ENCODE measurements at places on chromosomes 2 and 18.

DNA sequence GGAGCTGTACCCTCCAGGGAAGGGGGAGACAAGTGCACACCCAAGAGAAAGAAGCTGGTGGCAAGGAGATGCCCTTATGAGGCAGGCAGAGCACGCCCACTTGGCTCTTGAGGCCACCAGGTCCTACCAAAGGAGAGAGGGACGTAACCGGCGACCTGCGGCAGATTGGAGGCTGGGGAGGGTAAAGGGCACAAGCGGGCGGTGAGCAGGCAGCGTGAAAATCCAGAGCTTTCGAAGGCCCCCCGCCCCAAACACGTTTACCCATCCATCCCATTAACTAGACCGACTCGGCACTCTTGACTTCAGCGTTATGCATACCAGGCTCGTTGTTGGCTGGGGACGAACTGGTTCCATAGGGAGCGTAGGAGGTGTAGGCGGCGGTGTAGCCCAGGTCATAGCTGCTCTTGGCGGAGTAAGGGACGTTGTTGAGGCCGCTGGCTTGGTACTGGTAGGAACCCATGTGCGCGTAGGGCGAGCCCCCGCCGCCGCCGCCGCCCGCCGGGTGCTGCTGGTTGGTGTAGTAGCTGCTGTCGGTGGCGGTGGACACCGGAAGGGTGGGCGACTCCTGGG is 794 bp downstream of the DLX2 start:
- peak; percentile 51 for DNase-seq

DNA sequence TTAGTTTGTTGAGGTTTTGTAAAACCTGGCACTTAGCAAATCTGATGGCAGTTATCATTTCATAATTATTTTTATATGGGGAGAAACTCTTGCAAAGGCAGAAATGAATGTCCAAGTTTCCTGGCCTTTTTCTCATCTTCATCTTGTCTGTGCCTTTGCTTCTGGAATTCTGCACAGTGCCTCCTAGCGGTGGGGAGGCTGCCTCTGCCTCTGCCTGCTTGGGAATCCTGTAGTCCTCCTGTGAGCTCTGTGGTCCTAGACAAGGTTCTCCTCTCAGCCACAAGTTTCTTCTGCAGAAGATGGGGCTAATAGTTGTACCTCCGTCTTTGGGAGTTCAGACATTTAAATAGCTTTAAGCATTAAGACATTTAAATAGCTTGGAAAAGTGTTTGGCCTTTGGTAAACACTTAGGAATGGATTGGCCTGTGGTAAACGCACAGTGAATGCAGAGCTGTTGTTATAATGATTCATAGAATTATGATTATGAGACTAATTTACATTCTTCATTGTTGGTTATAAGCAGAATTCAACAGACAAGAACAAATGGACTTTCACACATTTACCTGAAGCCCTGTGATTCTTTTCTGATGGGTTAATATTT is 101.2 kb downstream of the ZNF236 start:
- peak; percentile 46 for DNase-seq

- DNase-seq: peak; percentile 49
These were observed 284.4 kb upstream of the PARD3B start for GRCh38 chr2:204260901-204261300.

DNA sequence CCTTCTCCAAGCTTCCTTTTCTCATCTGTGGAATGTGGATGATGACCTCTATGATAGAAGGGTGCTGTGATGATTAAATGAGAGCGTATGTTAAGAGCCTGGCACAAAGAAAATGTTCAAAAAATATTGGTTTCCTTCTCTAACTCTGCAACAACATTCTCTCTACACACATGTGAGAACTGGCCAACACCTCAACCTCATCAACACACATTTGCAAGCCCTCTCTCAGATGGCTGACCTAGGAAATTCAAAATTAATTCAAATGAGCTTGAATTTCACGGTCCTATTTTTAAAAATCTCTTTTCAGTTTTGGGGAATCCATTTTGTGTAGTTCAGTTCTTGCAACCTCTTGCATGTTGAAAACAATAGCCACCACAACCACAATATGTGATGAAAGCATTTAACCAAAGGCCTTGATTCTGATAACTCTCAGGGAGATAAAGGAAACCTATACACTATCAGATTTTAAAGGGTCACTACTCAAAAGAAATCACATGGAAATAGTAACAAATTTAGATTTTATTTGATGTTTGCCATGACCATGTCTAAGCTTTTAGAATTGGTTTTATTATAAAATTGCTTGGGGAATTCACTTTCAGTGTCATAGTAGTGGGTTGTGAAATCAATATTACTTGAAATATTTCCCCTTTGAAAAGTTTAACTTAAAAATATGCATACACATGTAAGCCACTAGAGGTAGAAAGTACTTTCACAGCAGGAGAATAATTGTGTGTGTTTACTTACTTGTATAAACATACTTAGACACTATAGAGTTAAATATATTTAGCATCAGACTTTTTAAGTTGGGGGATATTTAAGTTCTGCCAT is 16.6 kb upstream of the NABP1 start:
- no peak for DNase-seq

DNA sequence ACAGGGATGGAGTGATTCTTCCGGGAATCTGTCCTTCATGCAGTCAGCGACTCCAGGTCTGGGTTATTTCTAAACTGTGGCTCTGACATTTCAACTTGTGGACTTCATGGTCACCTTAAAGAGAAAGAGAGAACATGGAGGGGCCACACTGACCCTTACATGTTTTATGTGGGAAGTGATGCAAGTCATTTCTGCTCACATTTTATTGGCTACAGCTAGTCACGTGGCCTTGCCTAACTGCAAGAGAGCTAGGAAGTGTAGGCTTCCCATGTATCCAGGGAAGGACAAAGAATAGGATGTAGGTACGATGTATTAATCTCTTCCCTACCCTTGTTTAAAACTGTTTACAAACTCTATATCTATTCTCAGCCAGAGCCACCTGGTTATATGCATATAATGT is 30.3 kb upstream of the AFTPH start:
- DNase-seq: no peak

Data from neural progenitor cell (in vitro differentiated cells).